Omental fat pad (tissue), 4 donors: ENCODE measurements at places on chromosomes 3 and 15.

- DNase-seq: no peak
Observed at GRCh38 chr3:42690766-42691680, 5.7 kb downstream of the KLHL40 start.

DNA sequence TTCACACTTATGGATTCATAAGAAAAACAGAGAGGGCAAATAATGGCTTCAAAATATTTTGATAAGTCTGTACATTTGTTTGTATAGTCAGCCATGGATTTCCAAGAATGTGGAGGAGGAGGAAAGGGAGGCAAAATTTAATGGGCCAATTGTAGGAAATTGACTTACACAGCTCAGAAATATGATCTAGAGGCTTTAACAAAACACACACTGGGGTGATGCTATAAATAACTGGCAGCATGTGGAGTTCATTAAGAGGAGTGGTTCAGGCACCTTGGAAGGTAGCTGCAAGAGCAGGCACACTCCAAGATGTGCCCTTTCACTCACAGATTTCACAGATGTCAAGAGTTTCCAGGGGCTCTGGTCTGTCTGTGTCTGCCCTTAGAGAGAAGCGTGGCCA lies 193.4 kb upstream of the RASGRP1 start:
- no peak for DNase-seq

DNA sequence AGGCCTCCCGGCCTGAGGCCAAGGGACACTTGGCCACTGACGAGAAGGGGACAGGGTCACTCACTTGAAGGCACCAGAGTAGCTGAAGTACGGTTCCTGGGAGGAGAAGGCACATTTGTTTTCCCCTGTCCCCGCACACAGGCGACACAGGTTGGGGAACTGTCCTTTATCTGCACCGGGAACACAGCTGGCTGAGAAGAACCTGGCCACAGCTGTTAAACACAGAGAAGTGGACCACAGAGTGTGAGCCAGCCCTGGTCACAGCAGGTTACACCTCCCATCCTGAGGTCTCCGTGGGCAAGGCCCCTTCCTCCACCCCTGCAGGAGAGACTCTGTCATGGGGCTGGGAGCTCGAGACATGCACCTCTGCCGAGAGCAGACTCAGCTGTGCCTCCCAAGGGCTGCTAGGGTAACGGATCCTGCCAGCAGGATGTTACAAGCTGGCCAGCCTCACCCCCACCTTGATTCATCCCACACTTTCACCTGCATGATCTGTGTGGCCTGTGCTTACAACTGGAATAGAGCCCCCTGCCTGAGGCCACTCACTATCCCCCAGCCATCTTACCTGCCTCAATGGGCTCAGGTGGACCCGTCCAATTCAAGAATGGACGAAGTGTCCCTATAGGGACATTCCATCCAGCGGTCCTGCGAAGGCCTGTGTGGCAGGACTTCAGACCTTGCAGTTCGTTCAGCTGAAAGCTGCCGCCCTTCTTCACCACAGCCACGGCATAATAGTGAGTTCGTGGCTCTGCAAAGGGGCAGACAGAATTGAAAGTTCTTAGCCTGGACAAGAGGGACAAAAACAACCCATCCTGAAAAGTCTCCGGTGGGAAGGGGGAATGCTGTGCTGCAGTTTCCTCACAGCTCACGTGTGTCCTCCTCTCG lies 9.2 kb downstream of the LTF start:
- DNase-seq: no peak

- no peak for DNase-seq
Observed at GRCh38 chr3:66488492-66488891, 12.3 kb downstream of the LRIG1 start.

GRCh38 chr15:66945842-66946241 lies 119.6 kb upstream of the SMAD3 start:
- DNase-seq: no peak

DNA sequence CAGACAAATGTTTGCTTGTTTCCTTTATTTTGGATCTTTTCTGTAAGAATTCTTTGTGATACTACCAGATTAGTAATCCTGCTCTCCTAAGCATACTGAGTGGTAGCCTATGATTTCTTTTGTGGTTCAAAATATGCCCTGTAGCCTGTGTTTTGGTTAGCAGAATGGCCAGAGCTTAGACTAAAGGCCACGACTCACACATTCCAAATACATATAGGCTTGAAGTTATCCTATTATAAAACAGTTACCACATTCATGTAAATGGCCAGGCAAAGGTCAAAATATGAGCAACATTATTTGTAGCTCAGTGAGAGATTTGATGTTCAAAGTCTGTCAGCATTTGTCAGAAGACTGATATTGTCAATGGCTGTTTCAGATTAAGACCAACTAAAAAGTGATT lies 84.5 kb downstream of the MITF start:
- no peak for DNase-seq

DNA sequence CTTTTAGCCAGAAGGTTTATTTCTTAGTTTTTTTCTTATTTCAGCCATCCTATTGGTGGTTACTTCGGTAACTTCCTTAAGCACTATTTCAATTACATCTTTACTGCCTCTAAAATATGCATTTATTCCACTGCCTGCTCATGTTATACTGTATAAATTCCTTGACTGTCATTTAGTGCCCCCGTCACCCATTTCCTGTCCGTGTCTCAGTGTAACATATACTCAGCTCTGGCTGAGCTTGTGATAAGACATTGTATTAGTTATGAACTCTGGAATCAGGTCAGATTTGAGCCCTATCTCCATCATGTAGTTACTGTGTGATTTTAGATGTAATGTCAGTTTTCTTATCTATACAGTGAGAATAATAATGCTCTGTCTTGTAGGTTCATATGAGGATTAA lies 24.2 kb downstream of the PIAS1 start:
- DNase-seq: no peak

- DNase-seq: no peak
Observed at GRCh38 chr3:32009101-32009500, 27.6 kb downstream of the ZNF860 start.

DNA sequence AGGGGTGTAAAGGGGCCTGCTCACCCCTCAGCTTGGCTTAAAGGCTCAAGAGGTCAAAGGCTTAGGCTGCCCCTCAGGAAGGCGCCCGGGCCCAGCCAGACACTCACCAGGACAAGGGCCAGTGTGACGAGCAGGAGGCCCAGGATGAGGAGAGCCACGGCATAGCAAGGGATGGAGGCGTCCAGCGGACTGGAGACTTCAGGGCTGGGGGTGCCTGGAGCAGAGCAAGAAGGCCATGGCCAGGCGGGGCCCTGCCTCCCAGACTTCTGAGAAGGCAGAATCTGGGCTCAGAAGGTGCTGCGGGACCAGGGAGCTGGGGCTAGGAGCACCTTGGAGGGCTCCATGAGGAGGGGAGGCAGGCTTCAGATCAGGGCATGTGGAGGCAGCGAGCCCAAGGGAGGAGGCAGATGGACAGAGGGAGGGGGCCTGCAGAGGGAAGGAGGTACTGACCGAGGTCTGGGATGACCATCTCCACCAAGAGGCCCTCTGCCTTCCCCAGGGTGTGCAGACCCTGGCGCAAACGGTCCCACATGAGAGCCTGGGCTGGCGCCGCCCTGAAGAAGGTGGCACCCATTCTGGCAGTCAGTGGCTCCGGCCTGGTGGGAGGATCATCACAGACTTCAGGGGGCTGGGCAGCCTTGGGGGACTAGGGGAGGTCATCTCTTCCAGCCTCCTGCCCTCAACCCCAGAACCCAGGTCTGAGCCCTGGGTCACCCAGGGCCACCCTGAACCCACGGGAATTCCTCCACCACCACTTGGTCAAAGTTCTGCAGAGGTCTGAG lies 24.5 kb downstream of the C15orf39 start:
- DNase-seq: no peak

- DNase-seq: no peak
Observed at GRCh38 chr3:168117853-168118313, 22.2 kb upstream of the GOLIM4 start.

DNA sequence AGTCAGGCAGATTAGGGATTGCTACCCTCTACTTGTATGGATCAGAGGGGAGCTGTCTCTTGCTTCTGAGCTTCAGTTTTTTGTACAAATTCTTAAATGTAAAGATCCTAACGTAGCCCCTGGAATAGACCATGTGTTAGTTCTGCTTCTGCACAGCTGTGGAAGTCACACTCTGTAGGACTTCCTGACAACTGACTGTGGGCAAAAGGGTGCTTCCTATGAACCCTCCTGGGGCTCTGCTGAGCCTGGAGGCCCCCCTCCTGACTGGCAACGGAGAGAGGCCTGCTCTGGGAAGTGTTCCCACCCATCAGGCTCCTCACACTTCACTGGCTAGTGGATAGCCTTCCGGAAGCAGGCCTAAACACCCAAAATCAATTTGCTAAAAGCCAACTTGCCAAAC lies 131.0 kb downstream of the RPLP1 start:
- DNase-seq: no peak

- DNase-seq: no peak
Observed at GRCh38 chr3:122200661-122201060, 17.2 kb downstream of the CASR start.

GRCh38 chr15:65738649-65739048 lies 53.4 kb downstream of the DENND4A start:
- no peak for DNase-seq

DNA sequence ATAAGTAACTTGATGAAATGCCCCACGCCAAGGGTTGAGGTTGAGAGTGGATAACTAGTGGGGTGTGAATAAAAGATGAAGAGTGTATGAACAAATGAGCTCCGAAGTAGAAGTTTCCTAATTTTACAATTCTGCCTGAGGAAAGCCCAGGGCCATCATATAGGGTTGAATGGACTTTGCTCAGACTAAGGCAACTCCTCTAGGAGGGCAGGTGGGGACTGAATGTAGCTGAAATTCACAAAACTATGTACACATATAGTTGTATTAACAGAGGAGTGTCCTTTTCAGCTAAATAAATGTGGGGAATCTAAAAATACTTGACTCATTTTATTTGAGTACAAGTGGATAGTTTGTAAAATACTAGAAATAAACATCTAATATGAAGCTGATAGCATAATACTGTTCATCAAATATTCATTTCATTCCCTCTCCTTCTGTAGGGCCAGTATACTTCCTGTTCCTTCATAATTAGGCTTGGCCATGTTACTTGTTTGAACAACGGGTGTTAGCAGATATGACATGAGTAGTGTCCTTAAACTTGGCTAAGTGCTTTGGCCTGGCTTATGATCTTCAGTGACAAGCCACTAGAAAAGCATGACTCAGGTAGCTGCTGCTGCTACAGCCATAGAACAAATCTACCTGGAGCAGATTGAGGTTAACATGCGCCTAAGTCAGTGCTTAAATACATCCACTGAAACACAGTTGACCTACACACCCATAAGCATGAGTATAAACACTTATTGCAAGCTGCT lies 26.5 kb downstream of the PLSCR1 start:
- DNase-seq: no peak

- DNase-seq: no peak
Observed at GRCh38 chr3:171984883-171985282, 54.5 kb upstream of the FNDC3B start.

GRCh38 chr15:99275061-99275460 lies 23.8 kb downstream of the LRRC28 start:
- no peak for DNase-seq

- DNase-seq: no peak
Observed at GRCh38 chr15:44015545-44016305, 179.3 kb downstream of the FRMD5 start.

DNA sequence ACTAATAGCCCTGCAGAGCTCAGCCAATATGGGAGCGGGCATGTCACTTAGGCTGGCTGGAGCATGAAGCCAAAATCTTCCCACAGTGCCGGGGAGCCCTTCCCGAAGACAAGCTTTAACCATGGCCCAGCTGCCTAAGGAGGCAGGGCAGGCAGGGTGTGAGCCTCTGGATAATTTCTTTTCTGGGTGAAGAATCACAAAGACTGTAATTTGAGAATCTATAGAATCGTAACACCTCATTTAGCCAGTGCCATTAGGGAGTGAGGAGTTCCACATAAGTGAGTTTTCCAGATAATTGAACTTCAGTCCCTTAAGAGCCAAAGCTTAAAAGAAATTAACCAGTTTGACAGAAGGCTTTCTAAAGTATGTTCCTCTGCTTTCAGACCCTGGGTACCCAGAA lies 40.2 kb upstream of the TLE3 start:
- DNase-seq: no peak

DNA sequence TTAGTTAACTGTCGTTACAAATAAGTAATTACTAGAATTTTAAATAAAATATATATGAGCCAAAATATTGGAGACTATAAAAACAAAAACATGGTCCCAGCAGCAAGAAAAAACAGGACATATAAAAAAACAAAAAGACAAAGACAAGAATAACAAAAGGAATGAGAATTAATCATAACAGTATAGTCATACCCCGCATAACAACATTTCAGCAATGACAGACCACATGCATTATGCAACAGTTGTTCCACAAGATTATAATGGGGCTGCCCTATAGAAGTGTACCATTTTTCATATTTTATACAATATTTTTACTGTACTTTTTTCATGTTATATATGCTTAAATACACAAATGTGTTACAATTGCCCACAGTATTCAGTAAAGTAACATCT lies 5.6 kb downstream of the HLTF start:
- DNase-seq: no peak

DNA sequence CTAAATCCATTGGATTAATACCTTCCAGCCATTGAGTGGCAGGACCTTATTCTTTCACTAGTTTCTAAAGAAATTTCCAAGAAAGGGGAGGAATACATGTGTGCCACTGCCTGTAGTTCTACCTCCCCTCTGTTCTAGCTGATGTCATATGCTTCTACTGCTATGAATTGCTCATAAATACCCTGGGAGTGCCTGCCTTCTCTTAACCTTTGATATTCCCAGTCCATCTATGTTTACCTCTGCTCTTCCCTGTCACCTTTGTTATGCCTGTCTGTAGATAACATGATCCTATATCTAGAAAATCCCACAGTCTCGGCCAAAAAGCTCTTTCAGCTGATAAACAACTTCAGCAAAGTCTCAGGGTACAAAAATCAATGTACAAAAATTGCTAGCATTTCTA lies 486.9 kb upstream of the ARRDC4 start:
- no peak for DNase-seq

GRCh38 chr15:87881026-87881425 lies 375.5 kb downstream of the NTRK3 start:
- no peak for DNase-seq

DNA sequence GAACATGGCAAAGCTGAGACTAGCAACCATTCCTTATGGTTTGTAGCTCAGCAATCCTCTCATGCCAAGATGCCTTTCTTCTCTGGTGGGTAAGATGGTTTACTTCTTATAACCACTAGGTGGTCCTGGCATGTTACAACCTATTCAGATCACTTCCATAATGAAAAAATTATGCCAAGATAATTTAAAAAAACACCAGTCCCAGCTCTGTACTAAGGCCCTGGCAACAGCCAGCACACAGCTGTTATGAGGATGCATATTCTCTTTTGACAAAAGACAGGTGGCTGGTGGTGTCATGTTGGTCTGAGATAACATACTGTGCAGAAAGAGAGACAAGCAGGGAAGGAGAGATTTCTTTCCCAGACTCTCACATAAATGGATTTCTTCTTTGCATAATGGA lies 65.7 kb upstream of the FRMD4B start:
- no peak for DNase-seq

- DNase-seq: no peak
Observed at GRCh38 chr3:69929019-69929418, 70.5 kb upstream of the SAMMSON start.

DNA sequence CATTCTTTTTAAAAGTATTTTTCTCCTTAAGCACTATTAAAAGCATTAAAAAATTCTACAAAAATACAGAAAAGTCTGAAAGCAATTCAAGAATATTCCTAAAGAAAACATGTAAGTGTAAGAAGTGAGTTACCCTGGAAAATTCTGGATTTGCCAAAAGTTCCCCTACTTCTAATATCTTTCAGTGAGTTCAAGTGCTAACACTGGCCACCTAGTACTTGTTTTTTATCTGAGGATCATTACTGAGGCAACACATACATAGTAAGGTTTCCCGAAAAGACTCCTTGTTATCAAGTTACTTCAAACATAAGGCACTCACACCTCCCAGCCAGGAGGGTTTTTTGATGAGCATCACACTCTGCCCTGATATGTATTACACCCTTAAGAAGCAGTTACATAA lies 158.4 kb downstream of the TIGIT start:
- DNase-seq: no peak
